Cortex of kidney (tissue), 1 donor: ENCODE measurements at places on chromosomes 6 and 20.

- DNase-seq: no peak
These were observed 370.1 kb upstream of the MMS22L start for GRCh38 chr6:97653076-97653475.

DNA sequence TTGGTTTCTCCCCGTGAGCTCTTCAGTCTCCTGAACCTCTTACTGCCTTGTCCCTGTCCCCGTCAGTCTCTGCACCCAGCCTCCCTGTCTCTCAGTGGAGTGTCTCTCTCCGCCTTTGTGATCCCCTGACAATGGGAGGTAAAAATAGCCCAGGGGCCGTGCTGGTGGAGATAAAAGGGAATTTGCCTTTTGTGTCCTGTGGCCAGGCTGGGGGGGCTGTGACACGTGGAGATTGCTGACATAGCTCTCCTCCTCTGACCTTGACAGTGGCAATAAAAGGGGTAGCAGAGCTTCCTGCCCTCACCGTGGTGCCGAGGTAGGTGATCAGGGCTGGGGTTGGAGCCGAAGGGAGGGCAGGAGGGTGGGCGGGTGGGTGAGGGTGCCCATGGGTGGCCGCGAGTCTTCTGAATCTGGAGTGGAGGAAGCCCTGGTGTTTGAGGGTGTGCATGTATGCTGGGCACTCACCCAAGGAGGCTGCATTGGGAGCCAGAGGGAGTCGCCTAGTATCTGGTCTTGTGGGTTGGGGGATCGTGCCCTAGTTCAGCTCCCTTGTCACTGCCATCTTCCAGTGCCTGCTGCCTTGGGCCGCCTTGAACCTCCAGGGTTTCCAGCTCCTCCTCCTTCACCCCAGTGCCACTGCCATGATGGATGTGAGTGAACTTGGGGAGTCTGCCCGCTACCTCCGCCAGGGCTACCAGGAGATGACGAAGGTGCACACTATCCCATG, 21.9 kb downstream of the MYH7B start:
- no peak for DNase-seq

GRCh38 chr20:21505810-21506530, 7.9 kb downstream of the NKX2-2 start:
- DNase-seq: no peak

GRCh38 chr20:8837396-8837795, 231.5 kb upstream of the PLCB4 start:
- DNase-seq: no peak

DNA sequence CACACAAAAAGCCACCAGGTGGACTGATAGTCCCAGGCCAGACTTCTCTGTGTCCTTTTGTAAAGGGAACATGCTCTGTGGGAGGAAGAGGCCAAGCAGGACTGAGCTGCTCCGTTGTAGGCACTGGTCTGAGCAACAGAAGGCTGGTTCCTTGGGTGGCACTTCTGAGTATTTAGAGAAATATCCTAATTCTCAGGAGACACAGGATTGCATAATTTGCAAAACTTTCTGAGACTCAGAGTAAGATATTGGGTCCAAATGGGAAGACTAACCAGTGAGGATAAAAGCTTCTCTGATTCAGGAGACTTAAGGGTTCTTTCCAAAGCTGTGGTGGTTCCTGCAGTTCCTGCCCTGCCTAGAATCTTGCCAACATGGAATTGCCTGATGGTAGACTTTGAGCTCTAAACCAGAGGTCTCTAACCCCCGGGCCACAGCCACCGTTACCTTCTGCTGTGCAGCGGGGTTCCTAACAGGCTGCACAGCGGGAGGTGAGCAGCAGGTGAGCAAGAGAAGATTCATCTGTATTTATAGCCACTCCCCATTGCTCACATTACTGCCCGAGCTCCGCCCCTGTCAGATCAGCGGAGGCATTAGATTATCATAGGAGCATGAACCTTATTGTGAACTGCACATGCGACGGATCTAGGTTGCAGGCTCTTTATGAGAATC, 107.0 kb downstream of the OLIG3 start:
- no peak for DNase-seq

DNA sequence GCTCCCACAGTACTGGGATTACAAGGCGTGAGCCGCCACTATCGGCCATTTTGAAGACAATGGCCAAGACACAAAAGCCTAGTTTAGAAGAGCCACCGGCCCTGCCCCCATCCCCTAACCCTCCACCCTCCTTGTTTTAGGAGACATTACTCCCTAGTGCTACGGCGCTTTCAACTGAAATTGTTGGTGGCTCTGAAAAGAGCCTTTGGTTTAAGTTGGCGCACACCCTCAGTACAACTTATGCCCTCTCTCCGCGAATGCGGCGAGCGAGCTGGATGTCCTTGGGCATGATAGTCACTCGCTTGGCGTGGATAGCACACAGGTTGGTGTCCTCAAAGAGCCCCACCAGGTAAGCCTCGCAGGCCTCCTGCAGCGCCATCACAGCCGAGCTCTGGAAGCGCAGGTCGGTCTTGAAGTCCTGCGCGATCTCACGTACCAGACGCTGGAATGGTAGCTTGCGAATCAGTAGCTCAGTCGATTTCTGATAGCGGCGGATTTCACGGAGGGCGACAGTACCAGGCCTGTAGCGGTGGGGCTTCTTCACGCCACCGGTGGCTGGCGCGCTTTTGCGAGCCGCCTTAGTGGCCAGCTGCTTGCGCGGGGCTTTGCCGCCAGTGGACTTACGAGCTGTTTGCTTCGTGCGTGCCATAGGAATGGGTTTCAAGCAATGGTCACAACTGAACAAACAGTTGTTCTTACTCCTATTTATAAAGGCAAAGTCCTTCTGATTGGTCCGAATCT, 114.9 kb upstream of the BTN3A2 start:
- no peak for DNase-seq

- no peak for DNase-seq
These were observed 98.4 kb upstream of the TBX18 start for GRCh38 chr6:84862843-84863242.

GRCh38 chr6:6315660-6316059, 4.8 kb downstream of the F13A1 start:
- DNase-seq: no peak

- DNase-seq: no peak
These were observed 83.2 kb upstream of the FOXC1 start for GRCh38 chr6:1526398-1527072.

DNA sequence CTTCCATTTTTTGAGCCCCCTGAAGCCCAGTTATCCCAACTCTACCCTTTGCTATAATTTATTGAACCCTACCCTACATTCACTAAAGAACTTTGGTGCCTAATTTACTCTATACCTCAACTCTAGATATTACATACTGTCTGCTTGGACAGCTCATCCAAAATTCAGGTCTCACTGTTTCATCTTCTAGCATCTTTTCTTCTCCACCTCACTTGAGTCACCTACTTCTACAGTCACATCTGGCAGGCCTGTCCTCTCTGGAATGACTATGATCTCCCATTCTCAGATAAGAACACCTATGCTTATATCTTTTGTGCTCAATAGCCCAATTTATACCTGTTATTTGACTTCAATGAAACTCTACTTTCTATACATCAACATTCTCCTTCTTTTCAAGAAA, 58.0 kb downstream of the SHPRH start:
- no peak for DNase-seq

DNA sequence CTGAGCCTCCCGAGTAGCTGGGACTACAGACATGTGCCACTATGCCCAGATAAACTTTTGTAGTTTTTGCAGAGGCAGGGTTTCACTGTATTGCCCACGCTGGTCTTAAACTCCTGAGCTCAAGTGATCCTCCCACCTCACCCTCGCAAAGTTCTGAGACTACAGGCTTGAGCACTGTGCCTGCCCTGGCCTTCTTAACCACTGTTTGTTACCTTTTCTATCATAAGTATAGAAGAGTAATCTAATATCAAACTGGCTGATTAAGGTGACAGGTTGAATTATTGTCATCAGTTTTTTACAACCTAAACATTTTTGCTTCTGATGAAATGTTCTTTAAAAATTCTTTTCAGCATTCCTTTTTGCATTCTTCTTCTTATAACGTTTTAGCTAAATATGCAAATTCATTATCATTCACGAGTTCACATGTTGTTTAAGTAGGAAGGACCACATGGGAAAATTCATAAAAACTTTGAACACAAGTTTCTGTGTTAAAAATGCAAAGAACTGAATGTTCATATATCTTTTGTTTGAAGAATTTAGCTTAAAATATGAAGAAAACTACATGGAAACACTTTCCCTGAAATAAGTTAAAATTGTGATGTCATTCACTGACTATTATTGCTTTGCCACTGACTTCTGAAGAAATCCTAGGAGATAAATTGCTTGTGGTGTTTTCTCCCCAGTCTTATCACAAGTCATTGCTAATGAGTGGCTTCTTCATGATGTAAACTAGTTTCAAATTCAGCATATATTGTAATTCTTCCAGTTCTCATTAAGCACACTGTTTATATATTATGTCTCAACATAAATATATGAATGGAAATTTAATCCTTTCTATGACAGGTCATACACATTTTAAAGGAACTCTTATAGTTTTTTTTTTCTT, 106.7 kb downstream of the ADGRB3 start:
- no peak for DNase-seq

- no peak for DNase-seq
These were observed 642.8 kb downstream of the EPM2A start for GRCh38 chr6:145092554-145092953.

DNA sequence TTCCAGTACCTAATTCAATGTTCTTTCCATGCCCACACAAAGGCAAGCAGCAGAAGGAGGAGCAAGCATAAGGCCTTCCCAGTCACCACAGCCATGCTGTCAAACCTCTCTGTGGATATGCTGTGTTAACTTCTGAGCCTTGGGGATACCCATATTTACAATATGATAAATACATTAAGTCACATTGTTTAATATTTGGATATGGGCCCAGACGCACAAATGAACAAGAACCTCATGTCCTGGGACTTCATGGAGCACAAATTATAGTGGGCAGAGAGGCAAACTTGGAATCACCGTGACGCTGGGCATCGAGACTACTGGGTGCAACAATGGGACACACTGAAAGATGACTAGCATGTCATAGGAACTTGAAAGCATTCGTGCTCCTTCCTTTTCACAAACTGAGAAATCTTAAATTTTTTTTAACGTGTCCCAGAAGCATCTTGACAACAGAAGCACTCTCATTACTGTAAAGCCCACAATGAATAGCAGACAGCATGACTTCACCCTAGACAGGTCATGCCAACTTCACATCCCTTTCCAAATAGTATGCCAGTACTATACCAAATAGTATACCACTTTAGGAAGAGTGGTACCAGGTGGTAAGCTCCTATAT, 16.0 kb downstream of the SOD2 start:
- DNase-seq: no peak

- DNase-seq: no peak
These were observed 764.1 kb upstream of the MMS22L start for GRCh38 chr6:98047164-98047563.

- no peak for DNase-seq
These were observed 2.3 kb downstream of the SIRPA start for GRCh38 chr20:1897541-1897940.

GRCh38 chr20:50295762-50296449, 105.3 kb downstream of the CEBPB start:
- DNase-seq: no peak

- no peak for DNase-seq
These were observed 1.6 kb upstream of the TGIF2 start for GRCh38 chr20:36571564-36572504.

- DNase-seq: no peak
These were observed 169.4 kb downstream of the TAF4 start for GRCh38 chr20:61896058-61896961.

GRCh38 chr6:121222656-121223055, 111.6 kb downstream of the TBC1D32 start:
- DNase-seq: no peak

GRCh38 chr20:40849456-40849855, 160.4 kb upstream of the MAFB start:
- DNase-seq: no peak

DNA sequence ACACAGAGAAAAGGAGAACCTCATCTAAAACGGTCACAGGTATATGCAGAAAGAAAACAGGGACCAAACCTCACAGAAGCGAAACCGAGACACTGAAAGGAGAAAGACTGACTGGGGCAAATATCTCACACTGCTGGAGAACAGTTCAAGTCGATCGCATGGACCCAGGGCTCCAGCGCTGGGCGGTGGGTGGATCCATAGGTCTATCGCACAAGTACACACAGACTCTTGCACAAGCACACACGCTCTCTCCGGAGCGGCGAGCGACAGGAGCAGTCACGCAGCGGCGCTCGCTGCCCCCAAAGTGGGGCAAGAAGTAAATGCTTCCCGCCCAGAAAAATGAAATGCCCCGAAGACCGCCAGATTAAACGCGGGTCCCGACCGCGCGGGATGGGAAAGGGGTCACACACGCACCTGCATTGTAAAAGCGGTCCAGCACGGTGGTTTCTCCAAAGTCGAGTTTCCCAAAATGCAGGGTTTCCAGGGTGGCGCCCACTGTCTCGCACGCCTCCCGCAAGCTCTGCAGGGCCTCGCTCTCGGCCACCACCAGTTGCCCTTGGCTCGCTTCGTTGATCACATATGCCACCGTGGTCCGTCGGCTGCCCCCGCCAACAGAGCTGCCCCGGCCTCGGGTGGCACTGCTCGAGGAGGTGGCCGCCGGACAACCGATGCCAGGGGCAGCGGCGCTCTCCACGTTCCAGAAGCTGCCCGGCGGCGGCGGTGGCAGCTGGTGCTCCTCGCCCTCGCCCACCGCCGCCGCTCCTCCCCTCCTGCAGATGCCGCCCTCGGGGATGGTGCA, 782 bp downstream of the MAP3K5 start:
- no peak for DNase-seq

DNA sequence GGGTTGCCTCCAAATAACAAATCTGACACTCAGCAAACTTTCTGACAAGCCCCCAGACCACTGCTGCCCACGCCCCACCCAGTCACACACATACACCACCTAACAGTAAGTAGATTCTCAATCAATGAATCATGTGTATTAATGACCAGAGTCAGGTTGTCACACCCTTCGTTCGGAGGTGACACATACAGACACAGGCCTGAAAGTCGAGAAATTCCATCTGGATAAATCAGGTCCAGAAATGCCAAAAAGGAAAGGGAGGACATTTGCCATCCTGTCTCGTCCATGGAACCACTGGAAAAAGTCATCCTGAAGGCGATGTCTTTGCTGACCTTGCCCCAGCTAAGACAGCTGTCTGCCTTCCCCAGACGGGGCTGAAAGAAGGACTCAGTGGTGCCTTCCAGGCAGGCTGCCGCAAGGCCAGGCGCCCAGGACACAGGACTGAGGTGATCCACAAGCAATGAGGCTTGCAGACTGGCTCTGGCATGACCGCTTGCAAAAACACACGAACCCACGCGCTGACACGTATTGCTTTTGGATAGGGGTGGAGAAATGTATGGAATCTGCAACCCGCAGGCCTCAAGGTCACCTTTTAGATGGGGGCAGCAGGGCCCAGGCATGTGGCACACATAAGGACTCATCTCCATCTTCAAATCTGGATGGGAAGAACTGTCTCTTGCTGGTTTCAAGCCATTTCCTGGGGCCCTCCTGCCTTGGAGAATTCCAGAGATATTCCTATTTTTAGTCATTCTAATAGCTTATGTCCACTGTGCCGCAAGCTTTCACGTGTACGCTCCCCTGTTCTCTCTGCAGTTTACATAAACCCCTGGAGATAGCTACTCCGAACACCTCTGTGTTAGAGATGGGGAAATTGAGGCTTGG, 9.0 kb downstream of the NFATC2 start:
- DNase-seq: no peak

- no peak for DNase-seq
These were observed 108.2 kb downstream of the NOL4L start for GRCh38 chr20:32476684-32477593.

- no peak for DNase-seq
These were observed at the start of gene KIF25 for GRCh38 chr6:167997642-167998041. Gene KIF25 (plus strand): TSS chr6:167997671. CDS start chr6:168029586, 31,915 bp downstream.

- no peak for DNase-seq
These were observed 3.1 kb downstream of the JAG1 start for GRCh38 chr20:10670501-10671220.
